ENCODE measurements at places on chromosomes 2 and 18.

- no peak for DNase-seq
These were observed 15.9 kb downstream of the KIDINS220 start for GRCh38 chr2:8821276-8822217.

DNA sequence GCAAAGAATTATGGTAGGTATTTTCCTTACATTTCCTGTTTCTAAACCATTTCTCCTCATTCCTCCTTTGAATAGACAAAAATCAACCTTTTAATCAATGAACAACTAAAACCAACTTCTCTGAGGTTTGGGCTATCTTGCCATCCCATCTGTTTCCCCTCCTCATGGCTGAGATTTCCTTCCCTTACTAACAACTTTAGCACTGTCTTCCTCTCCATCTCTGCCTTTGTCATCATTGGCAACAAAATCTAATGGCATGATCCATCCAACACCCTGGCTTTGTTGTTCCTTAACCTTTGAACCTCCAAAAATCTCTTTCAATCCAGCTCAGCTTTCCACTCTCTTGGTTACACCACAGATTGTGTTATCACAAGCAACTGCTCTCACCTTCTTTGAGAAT lies 95.3 kb upstream of the FAM136A start:
- DNase-seq: no peak

GRCh38 chr2:29459445-29460179 lies 344.4 kb downstream of the CLIP4 start:
- DNase-seq: no peak

DNA sequence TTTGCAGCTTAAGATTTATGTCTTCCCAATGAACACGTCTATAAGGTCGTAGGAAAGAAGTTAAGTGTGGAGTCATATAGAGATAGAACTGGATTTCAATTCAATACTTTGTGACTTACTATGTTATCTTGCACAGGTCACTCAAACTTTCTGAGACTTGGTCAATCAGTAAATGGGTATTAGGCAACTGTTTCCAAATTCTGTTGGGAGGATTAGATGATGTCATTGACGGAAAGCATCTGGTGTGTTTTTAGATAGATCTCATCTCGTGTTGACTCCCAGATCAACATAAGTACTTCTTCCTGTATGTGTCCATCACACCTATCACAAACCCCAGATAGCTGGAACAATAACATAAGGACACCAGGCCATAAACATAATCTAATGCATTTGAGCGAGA lies 771.1 kb upstream of the FANCL start:
- DNase-seq: no peak

GRCh38 chr2:47309952-47310800 lies 92.8 kb upstream of the MSH2 start:
- DNase-seq: no peak

GRCh38 chr2:101679037-101679726 lies 18.3 kb upstream of the MAP4K4 start:
- DNase-seq: no peak

- no peak for DNase-seq
These were observed 2.5 kb upstream of the DHRS9 start for GRCh38 chr2:169066897-169067296.

DNA sequence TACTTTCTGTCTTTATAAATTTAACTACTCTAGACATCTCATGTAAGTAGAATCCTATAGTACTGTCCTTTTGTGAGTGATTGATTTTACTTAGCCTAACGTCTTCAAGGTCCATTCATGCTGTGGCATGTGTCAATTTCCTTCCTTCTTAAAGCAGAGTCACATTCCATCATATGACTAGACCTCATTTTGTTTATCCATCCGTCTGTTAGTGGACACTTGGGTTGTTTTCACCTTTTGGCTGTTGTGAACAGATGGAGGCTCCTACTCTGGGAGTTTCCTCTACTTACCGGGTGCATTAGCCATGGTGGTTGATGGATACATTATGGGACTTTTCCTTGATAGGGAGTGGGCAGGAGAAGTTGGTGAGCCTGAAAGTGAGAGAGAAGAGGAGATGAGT lies 6.4 kb upstream of the PDIA6 start:
- DNase-seq: no peak

- DNase-seq: no peak
These were observed 11.1 kb upstream of the MSGN1 start for GRCh38 chr2:17805166-17805565.

- no peak for DNase-seq
These were observed 15.4 kb downstream of the HK2 start for GRCh38 chr2:74849228-74849892.

- no peak for DNase-seq
These were observed 370.0 kb upstream of the SPRED2 start for GRCh38 chr2:65802298-65802942.

DNA sequence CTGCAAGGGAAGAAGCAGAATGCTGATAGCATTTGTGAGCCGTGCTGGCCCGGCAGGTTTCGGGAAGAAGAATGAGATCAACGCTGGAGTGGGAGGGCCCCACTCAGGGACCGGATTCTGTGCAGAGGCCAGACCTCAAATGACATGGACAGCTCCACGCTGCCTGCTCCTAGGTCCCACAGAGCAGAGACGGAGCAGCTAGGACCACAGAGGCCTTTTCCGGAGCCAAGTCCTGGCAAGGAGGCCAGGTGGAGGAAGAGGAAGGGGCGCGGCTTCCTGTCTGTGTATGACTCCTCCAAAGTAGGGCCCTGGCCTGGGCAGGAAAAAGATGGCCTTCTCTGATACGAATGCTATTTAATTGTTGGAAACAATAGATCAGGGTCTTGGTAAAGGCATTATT lies 139.9 kb downstream of the LRRC30 start:
- DNase-seq: no peak

DNA sequence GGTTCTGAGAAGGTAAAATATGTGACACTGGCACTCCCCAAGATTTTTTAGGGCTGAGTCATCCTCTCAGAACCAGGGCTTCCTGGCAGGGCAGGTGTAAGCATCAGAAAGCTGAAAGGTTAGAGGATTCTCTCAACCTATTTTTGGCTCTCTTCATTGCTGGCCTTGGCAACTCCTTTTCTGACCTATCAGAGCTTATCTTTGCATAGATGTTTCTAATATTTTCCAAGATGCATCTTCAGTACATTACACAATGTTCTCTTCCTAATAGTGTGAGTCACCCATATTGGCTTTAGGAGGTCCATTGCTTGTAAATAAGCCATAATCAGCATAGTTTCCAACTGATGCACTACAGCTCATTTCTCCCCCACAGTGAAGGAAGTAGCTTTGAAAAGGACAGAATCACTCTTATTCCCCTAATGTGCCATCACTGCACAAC lies 2008.4 kb upstream of the PIK3C3 start:
- no peak for DNase-seq

DNA sequence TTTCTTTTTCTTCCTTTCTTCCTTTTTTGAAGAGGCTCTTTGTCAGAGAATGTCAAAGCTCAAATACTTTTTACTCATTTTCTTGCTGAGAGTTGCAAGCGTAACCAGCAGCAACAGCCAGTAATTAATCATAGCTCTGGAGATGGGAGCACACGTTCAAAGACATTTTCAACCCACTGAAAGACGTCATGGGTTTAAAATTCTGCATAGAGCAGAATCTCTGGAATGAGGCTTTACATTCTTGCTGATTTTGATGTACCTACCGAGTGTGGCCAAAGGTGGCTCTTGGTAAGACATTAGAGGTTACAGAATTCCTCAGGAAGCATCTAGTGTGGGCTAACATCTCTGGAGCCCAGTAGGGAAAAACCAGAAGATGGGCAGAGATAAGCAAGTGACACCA lies 292.5 kb downstream of the MTX2 start:
- no peak for DNase-seq

- DNase-seq: no peak
These were observed 54.1 kb downstream of the ETAA1 start for GRCh38 chr2:67451086-67451832.

DNA sequence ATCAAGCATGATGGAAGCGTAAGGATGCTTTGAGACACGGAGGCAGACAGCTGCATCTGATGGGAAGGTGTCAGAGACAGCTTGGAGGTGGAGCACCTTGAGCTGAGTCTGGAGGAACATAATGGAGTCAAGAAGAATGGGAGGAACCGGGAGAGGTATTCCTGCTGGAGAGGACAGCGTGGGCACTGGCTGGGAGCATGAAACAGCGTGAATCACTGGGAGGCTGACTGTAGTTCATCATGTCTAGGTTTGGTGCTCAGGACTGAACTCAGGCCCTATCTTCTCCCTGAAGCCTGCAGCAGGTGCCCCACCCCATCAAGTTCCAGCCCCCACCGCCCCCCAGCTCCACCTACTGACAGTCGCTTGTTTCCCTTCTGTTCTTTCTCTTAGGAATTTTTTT lies 98.6 kb downstream of the TMEM17 start:
- no peak for DNase-seq

DNA sequence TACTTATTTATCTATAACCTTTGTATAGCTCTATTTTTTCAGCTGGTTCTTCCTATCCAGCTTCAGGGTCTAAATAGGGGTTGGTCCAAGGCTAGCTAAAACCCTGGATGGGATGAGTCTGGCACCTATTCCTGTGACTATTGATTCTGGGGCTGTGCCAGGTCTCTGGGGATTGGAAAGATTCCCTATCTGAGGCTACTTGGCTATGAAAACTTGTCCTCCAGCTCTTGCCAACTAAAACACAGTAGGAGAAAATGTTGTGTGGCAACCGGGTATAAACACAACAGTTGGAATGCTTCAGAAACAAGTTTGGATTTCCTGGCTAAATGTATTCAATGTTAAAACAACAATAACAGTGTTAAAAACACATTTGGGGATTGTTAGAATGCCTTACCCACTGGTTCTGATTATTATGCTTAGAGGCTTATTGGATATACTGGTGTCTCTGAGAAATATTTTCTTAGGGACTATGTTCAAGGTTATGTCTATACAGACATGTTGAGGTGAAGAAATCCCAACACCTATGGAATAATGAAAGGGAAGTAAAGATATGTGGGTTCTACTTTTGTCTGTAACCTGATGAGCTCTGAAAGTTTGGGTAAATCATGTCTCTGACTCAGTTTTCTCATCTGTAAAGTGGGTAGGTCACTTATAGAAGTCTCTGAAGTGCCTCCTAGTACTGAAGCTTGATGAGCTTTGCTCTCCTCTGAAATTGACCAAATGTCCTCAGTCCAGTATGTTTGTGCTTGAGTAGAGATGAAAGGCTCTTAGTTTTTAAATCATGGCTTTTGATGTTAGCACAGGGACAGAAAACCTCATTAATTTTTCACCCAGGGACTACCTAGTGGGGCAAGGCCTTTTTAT lies 460.7 kb downstream of the MTX2 start:
- no peak for DNase-seq

GRCh38 chr2:104658904-104659591 lies 194.9 kb upstream of the POU3F3 start:
- DNase-seq: no peak

GRCh38 chr2:144988591-144988990 lies 468.7 kb upstream of the ZEB2 start:
- no peak for DNase-seq

DNA sequence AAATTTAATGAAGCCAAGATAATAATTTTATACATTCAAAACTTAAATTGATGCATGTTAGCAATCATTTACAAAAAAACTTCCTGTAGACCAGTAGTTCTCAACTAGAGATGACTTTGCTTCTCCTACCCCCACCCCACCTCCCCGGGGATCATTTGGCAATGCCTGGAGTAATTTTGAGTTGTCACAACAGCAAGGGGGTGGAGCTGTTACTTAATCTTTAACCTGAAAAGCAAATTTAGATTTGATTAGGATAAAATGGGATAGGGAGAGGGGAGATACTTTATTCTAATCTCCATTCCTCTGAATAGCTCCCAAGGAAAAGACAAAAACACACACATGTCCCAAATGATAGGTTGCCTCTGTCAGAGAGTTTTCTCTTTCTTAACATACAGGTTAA lies 4.2 kb downstream of the SLC40A1 start:
- DNase-seq: no peak

DNA sequence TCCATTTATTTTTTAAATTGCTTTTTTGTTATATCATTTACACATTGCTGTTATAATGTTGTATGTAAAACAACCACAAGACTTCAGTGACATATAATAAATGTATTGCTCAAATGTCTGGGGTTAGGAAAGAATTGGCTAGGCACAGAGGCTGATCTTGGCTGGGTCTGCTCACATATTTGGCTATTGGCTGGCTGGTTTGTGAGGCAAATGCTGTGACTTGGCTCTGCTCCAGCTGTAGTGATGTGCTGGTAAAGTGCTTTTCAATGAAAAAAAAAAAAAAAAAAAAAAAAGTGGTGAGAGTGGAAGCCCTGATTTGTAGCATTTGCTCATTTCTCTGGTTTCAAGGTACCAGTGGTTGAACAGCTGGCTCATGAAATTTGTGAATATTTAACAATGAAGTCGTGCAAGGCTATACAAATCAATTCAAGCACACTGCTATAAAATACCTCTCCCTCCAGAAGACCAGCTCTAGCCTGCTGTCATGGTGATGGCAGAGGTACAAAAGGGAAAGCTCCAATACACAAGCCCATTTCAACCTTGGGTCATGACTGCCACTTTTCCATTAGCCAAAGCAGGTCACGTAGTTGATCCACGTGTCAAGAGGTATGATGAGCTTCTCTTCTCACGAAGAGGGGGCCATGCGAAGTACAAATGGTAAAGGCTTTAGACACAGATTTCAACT lies 43.7 kb upstream of the RIT2 start:
- no peak for DNase-seq

GRCh38 chr2:188786368-188786841 lies 187.8 kb upstream of the COL3A1 start:
- no peak for DNase-seq

- DNase-seq: no peak
These were observed 131.5 kb downstream of the SMAD7 start for GRCh38 chr18:48819276-48819675.

DNA sequence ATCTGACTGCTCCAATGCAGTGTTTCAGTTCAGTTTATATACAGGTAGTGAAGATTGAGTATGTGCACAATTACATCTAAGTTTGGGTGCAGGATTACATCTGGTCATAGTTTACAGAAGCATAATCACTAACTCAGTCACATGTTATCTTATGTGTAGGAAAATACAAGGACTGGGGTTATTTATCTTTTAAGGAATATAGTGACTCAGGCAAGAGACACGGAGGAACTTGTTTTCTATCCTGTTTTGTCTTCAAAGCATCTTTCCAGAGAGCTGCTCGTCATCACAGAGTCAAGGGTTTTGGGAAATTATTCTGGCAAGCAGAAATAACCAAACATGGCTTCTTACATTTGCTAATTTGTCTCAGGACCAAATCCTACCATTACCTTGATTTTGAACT lies 1371.5 kb upstream of the TMEFF2 start:
- no peak for DNase-seq

DNA sequence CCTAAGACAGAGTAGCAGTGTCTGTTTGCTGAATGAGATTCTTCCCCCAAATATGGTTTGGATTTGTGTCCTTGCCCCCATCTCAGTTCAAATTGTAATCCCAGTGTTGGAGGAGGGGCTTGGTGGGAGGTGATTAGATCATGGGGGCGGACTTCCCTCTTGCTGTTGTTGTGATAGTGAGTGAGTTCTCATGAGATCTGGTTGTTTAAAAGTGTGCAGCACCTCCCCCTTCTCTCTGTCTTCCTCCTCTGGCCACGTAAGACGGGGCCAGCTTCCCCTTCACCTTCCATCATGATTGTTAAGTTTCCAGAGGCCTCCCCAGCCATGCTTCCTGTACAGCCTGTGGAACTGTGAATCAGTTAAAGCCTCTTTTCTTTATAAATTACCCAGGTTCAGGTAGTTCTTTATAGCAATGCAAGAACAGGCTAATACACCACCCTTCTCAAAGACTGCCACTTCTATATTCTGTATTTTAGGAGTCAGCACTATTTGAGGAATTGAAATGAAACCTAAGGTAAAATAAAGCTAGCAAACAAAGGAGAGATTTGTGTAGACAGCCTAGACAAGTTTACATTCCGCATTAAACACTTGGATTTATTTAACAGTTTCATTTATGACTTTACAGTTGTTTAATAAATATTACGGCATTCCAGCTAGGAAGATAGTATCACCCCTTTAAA lies 21.6 kb downstream of the FBXO36 start:
- no peak for DNase-seq

Measured in stimulated activated CD8-positive, alpha-beta memory T cell treated with anti-CD3 and anti-CD28 coated beads, Interleukin-15, amount 100 ng/mL, for 24 hours (primary cell).